ENCODE measurements at places on chromosomes 13 and 19.

- DNase-seq, result peak; percentile 20
Observed at GRCh38 chr13:27619728-27620376, 477 bp downstream of the LNX2 start.

- no peak for DNase-seq
Observed at GRCh38 chr19:41545547-41545946, 30.4 kb upstream of the CEACAM21 start.

- DNase-seq, result no peak
Observed at GRCh38 chr19:48633148-48634035, 3.8 kb downstream of the DBP start.

- peak; percentile 72 for DNase-seq
Observed at GRCh38 chr13:93235258-93236015, 8.8 kb downstream of the GPC6 start.

DNA sequence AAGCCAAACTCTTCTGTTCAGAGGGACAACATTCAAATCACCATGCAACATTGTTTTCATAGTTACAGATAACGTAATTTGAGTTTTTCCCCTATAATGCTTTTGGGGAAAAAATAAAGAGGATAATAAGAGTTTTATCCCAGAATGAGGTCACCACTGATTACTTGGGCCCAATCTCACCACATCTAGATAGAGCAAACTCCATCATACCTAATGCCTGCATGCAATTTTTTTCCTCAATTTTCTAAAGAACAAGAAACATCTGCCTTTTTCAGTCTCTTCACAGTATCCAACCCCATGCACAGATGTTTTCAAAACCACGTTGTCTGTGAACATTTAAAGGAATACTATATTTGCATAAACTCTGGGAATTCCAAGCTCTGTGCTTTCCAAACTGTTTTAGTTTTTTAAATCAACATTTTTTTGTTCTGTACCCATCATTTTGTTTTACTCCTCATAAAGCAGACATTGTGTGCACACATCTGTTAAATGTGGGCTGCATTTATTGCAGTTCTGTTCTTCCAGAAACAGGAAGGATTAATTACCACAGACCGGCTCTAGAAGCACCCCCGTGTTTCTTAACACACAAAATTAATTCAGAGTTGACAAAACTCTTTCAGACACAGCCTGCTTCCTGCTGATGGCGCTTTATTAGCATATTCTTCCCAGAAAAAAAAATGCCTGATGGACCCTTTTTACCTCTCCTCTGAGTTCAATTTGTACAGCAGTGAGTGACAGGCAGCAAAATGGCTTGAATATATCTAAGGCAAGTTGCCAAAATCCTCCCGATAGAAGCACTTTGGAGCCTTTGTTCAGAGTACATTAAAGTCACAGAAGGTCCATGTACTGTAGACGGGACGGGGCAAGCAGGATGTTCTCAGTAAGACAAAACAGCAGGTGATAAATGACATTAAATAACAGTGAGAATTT is 1171.9 kb downstream of the EFNB2 start:
- DNase-seq, result no peak

GRCh38 chr13:113273851-113274590 is 23.0 kb upstream of the LAMP1 start:
- DNase-seq, result peak; percentile 39
